ENCODE measurements at places on chromosomes 7 and 10.

- DNase-seq: no peak
Observed at GRCh38 chr7:96061844-96062243, 260.1 kb downstream of the SLC25A13 start.

- no peak for DNase-seq
Observed at GRCh38 chr10:50645236-50645635, 21.5 kb upstream of the SGMS1 start.

DNA sequence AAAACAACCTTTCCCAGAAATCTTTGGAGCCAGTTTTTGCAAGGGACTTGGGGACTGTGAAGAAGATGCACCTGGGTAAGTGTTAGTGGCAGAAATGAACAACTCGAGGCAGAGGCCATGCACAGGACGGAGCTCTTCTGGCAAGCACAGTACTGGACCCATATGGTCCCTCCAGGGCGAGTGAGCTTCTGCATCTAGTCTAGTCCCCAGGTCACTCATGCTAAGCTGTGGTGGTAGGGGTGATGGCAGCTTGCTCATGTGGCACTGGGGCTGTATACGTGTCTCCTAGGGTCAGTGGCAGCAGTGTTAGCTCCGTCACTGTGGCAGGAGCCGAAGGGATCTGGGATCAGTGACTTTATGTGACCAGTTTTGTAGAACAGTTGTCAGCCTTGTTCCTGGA is 9.3 kb upstream of the LRRC61 start:
- no peak for DNase-seq

DNA sequence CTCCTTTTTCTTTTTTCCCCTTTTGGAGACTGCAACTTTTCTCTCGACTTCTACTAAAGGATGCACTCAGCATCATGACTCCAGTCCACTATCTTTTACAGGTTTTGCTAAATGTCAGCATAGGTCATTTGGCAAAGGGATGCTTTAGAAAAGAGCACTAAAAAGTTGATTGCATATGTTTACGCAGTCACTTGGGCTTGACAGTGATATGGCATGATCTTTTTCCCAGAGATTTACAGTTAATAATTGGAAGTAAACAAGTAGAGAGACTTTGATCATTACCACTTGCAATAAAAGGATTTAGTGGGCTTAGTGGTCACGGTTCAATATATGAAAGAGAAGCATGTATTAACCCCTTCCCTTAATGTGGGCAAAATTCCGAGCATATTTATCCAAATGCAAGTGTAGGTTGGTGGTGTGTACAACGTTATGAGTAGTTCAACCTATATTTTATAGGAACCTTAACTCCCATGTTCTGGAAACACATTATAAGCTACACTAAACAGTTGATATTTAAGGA is 1.8 kb downstream of the BMI1 start:
- no peak for DNase-seq

GRCh38 chr7:30183749-30184369 is 49.1 kb downstream of the MTURN start:
- DNase-seq: no peak

DNA sequence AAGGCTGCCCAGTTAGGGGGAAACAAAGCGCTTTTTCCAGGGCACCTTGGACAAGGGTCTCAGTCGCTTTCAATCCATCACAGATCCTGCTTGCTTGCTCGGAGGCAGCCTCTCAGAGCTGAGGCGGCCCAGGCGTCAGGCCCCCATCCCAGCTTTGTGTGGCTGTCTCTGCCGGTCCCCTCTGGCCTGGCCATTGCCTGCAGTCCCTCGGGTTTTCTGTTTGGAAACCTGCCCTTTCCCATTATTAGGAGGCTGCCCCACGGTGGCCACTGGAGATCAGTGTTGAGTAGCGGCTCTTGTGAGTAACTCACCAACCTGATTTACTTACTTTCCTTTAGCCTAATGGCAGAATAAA is 216.1 kb downstream of the GLRX3 start:
- DNase-seq: no peak

GRCh38 chr7:133001727-133002126 is 80.2 kb downstream of the CHCHD3 start:
- no peak for DNase-seq

DNA sequence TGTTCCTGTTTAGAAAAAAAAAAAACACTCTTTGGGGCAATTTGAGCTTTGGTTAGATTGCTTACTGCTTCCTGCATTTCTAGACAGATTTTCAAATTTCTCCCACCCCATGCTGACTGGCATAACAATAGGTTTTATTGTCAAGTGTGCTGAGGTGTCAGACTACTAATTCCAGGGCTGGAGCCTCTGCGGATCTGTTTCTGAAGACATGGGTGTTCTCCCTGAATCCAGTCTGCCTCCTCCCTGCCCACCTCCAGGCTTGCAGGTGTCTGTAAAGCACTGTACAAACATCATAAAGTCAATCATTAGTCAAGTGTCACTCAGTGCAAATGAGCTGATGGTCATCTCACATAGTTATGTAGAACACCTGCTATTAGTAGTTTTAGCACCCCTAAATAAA is 292.4 kb downstream of the GATA3 start:
- no peak for DNase-seq

DNA sequence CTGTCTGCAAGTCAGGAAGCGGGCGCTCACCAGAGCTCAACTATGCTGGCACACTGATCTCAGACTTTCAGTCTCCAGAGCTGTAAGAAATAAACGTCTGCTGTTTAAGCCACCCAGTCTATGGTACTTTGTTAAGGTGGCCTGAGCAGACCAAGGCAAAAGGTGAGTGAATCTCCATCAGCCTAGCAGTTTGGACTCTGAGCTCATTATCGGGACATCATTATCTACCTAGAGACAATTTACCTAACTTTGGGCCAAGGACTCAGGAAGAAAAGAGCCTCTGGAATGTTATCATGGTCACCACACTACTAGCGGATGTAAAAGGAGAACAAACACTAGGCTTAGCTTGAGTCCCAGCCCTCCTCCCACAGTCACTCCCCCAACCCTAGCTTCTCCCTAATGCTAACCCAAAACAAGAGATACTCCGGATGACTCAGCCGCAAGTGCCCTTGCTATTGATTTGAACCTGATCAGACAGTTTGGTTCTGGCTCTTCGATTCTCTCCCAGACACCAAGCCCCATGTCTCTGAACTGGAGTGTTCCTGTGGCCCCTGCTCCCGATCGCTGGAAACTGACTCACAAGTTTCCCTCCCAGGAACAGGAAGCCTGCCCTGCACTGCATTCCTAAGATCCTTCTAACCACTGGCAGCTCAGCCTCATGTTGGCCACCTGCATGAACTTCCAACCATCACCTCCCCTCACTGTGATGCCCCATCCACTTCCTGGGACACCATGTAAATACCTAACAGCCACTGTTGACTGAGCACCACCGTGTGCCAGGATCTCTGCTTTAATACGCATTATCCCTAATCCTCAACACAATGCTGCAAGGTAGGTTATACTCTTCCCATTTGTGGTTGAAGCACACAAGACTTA is 34.5 kb downstream of the CREB3L2 start:
- DNase-seq: no peak

- no peak for DNase-seq
Observed at GRCh38 chr10:43029043-43029442, 47.8 kb upstream of the RET start.

DNA sequence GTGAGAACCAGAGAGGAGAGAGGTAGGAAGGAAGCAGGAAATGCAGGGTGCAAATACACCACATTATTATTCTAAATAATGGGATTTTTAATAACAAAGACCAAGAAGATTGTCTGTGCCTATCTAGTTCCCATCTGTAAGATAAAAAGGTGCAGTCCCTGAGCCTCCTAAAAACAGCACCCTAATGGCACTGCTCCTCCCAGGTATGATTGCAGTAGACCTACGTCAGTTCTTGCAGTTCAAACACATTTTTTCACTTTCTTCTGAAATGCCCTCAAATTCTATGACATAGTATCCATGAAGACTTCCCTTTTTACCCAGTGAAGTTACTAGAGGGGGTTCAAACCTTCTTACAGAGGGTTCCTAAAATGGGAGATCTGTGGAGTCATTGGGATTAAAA is 70.6 kb downstream of the FIGNL1 start:
- no peak for DNase-seq

GRCh38 chr7:20194343-20194995 is 22.7 kb downstream of the MACC1 start:
- DNase-seq: no peak

DNA sequence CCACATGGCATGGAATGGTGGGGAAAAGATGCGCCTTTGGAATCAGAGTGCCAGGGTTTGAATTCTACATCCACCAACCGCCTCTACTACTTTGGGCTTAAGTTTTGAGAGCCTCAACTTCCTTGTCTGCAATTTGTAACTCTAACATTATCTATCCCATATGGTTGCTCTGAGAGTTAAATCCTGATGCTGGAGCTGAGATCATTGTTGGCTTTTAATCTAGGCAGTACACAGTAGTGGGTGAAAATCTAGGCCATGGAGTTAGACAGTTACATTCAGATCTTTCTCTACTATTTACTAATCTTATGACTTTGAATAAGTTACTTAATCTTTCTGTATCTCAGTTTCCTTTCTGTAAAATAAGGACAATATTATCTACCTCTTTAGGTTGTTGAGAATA is 149.7 kb upstream of the AOAH start:
- no peak for DNase-seq

- DNase-seq: no peak
Observed at GRCh38 chr7:55366461-55367070, 1.4 kb downstream of the LANCL2 start.

DNA sequence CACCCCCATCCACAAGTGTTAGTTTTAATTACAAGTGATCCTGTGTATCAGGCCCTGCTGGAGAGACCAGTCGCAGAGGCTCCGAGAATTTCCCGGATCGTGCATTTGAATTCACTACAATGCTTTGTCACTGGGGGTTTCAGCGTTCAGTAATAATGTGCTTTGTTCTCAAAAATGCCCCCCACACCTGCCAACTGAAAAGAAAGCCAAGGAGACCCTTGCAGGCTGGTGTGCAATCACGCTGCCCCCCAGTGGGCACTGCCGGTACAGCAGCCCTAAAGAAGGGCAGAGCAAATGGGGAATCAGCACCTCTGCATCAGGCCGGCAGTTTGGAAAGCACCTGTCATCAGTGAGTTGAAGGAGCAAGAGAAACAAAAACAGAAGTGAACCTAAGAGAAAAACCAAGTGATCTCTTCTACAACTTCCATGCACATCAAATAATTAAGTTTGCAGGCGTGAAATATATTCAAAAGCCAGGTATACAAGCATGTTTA is 177.6 kb downstream of the PARD3 start:
- peak; percentile 22 for DNase-seq
